ENCODE measurements at places on chromosomes 7 and 10.

GRCh38 chr7:114942446-114943175, 20.7 kb downstream of the MDFIC start:
- no peak for DNase-seq

GRCh38 chr10:69506834-69507713, 55.8 kb downstream of the TSPAN15 start:
- DNase-seq, result no peak

DNA sequence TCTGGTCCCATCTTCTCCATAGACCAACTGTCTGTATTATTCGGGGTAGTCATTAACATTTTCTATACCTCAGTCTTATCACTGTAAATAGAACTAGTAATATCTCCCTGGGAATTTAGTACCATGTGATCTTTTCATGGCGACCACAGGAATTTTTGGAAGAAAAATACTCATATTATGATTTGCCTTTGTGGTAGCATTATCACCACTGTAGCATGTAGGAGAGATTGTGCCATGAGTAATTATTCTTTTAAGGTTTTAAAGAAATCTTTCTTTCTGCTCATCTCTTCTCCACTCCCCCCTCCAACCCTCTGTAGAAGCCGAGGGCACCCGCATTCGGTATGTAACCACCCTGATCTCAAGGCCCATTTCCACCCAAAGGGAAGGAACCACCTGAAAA, 25.0 kb downstream of the ZNF365 start:
- no peak for DNase-seq

- DNase-seq, result no peak
Measured at GRCh38 chr7:104366390-104366789, 38.0 kb downstream of the LHFPL3 start.

GRCh38 chr10:35716776-35717175, 74.7 kb upstream of the FZD8 start:
- DNase-seq, result no peak

DNA sequence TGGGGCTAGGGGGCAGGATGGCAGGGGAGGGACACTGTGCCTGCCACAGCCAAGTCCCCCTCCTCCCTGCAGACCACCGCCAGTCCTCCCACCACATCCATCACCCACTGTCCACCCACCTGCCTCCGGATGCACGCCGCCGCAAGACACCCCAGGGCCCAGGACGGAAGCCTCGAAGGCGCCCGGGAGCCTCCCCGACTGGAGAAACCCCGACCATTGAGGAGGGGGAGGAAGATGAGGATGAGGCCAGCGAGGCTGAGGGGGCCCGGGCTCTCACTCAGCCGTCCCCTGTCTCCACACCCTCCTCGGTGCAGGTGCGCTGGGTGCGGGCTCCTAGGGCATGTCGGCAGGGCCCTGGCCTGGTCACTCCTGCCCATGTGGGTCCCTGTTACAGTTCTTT, 5.1 kb downstream of the SLC4A2 start:
- no peak for DNase-seq

GRCh38 chr10:12480440-12480839, 131.1 kb downstream of the CAMK1D start:
- no peak for DNase-seq

- no peak for DNase-seq
Measured at GRCh38 chr10:114772496-114773196, 48.9 kb upstream of the FHIP2A start.

DNA sequence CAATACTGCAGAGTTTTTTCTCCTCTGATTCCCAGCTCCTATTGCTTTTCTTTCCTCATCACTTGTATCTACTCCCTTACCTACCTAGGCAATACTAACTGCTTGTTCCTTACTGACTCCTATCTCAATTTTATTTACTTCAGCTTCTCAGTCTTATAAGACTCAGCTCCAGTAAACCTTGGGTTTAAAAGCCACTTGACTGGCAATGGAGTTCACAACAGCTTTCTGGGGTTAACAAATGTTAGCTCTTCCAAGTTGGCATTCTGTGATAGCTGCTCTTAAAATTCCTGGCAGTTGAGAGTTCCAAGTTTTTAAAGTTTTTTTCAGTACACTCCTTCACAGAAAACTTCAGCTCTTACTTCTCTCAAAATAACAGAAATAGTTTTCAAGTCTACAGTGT, 14.2 kb downstream of the ATAD1 start:
- DNase-seq, result no peak

- no peak for DNase-seq
Measured at GRCh38 chr10:79984851-79985250, 35.9 kb upstream of the SFTPD start.

- no peak for DNase-seq
Measured at GRCh38 chr10:73937333-73938043, 26.6 kb downstream of the PLAU start.

DNA sequence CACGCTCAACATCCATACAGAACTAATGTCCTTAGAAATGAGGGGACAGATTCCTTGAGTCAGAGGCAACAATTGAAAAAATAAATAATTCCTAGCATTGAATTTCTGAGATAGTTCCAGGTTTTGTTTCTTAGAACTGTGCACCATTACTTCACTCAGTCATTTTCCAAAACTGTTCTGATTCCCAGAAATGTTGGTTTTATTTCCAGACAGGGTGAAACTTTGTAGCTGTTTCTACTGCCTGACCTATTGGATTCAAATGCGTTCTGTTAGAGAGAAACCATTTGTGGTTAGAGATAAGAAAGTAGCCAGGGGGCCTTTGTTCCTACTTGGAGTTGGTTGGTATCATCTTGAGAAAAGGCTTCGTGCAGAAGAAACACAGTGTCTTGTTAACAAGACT, 8.1 kb upstream of the DEPP1 start:
- DNase-seq, result no peak

DNA sequence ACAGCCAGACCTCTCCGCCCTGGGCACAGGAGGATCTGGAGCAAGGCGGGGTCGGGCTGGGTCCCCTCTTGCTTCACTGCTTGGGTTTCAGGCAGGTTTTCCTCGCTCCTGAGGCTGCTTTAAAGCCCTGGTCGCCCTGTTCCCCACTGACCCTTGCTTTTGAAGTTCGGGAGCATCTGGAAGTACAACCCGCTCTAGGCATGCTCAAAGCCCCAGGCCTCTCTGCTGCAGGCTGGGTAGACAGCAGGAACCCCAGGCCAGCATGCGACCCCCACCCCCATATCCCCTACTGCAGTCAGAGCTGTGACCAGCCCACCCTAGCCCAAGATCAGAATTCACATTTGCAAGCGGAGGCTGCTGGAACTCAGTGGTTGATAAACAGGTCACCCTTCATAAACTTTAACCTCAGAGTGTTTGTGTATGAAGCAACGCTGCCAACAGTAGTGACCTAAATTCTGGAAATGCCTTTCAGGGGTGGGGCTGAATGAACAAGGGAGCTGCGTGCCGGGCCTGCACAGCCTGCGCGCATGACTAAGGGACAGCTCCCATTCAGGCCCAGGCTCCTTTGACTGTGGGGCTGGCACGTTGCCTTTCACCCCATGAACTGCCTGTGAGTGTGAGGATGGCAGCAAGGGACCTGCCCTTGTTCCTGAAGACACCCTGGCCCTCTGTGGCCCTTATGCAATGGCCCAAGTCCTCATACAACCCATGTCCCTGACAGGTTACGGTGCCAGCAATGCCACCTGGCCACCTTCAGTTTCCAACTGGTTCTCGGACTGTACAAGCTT, 52.5 kb downstream of the PROSER2 start:
- no peak for DNase-seq

GRCh38 chr7:43697690-43698089, 31.6 kb downstream of the COA1 start:
- DNase-seq, result no peak

GRCh38 chr7:148866362-148866761, 17.7 kb downstream of the EZH2 start:
- DNase-seq, result no peak

DNA sequence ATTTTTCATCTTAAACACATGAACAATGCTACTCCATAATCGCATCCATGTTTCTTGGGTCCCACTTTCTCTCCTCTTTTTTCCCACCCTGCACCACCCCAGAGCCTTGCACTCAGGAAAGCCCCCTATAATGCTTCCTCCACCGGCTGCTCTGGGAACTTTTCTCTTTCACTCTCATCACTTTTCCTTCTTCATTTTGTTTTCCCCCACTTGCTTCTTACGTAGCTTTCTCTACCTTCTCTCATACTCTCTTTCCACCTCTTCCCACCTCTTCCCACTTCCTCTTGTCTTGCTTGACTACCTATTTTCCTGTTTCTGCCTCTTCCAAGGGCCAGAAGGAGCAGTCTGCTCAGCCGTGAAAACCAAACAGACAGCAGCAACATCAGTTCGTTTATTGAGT, 229.5 kb upstream of the RHOBTB1 start:
- DNase-seq, result no peak

DNA sequence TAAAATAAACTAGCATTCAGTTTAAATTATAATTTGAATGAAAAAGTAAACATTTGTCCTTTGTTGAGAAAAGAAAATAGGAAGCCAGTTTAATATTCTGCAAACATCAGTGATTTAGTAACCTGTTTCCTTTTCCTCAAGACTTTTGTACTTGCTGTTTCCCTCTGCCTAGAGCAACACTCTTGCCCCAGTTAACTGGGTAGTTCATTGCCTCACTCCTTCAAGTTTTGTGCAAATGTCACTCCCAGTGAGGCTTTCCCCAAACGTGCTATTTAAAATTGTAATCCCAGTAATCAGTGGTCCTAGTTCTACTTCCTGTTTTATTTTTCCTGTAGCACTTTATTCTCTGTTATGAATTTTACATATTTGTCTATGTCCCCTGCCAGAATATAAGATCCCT, 23.8 kb downstream of the DLD start:
- no peak for DNase-seq

DNA sequence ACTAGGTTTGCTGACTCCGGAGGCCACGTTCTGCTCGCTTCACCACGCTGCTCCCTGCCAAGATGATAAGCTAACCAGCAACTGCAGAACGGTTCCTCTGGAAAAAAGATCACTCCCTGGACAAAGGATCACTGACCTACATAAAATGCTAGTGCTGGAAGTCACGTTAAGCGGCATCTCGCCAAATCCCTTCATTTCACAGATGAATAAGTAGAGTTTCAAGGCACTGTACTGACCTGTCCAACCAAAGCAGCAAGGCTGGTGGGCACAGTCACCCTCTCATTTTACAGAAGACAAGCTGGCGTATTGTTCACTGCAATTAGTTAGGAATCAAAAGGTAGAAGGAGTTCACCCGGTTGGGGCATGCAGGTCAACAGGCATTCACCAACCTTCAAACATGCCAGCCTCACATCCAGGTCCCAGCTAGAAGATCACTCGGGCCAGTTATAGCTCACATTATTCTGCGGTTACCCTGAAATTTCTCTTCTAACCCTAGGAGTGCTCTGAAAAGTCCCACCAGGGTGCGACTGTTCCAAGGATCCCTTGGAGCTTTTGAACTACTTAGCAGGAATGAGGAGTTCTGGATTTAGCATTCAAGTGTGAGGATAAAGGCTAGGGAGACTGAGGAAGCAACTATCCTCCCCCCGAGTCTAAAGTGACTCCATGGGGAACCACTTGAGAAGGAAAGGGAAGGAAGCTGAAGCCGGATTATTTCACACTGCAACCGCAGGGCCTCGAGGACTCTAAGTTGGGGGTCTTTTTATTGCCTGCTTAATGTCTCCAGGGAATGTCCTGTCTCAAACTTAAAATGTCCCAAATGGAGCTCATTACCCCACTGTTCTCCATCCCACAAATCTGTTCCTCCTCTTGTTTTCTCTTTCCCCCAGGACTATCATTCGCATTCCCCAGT, 32.8 kb downstream of the HIPK2 start:
- DNase-seq, result no peak

GRCh38 chr7:25897261-25897782, 254.7 kb upstream of the NFE2L3 start:
- DNase-seq, result no peak

DNA sequence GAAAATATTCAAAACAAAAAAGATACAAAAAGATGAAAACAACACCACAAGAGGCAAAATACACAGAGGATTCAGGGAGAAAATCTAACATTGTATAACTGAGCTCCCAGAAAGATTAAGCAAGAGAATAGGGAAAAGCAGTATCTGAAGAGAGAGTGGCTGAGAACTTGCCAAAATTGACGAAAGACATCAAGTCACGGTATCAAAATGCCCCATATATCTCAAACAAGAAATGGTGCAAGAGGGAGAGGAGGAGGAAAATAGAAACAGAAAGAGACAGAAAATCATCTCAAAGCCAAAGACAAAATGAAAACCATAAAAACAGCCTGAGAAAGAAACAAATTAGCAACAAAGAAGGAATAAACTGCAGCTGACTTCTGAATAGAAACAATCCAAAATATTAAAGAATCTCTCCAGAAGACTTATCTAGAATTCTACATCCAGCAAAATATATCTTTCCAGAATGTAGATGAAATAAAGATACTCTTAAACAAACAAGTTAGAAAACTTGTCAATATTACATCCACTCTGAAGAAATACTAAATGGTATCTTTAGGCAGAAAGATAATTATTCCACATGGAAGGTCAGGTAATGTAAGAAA, 5.5 kb downstream of the USP6NL start:
- DNase-seq, result no peak

DNA sequence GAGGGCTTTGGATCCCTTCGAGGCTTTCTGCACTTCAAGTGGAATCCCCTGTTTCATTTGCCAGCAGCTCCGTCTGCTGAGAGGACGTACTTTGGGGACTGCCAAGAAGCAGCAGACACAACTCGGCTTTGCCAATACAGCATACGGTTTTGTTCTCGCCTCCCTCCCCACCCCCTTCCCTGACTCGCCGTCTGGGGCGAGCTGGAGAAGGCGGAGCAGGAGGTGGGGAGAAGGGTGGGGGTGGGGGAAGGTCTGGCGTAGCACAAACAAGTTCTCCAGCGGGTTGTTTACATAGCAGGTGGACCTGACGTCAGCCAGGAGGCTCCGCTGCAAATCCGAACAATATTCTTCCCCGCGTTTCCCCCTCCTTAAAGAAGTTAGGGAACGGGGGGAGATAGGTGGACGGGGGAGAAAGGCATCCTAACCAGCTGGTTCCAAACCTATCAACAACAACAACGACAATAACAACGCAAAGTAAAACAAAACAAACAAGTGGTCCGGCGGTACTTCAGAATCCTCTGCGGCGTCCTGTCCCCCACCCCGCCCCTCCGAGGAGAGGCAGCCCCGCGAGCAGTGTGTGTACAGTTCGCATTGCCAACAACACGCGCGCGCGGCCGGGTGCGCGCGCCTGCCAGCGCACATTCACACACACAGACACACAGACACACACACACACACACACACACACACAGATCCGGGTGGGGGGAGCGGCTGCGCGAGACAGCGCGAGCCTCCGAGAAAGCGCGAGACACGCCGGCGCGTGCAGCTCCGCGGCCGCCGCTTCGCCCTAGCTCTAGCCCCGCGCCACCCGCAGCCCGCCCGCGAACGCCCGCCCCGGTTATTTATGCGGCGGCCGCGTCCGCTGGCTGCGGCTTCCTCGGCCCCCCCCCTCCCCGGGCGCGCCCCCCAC, 167.0 kb upstream of the PPP1R3A start:
- DNase-seq, result no peak

DNA sequence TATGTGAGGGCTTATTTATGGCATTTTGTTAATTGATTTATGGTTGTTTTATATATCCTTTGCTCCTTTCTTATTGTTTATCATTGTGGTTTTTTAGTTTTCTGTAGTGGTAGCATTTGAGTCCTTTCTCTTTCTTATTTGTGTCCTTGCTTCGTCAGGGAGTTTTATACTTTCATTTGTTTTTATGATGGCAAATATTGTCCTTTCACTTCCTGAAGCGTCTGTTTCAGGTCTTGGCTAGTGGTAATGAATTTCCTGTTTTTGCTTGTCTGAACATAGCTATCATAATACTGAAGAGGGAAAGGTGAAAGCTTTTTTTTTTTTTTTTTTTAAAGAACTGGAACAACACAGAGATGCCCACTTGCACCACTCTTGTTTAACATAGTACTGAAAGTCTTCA, 228.2 kb downstream of the ATRNL1 start:
- DNase-seq, result no peak

Measured in stimulated activated CD4-positive, alpha-beta T cell treated with anti-CD3 and anti-CD28 coated beads, TNF-alpha, amount 100 ng/mL, for 24 hours (primary cell).